ENCODE measurements at places on chromosomes 6 and 20.

- DNase-seq = peak; percentile 91
These were observed 96.0 kb upstream of the CNKSR3 start for GRCh38 chr6:154606457-154606856.

DNA sequence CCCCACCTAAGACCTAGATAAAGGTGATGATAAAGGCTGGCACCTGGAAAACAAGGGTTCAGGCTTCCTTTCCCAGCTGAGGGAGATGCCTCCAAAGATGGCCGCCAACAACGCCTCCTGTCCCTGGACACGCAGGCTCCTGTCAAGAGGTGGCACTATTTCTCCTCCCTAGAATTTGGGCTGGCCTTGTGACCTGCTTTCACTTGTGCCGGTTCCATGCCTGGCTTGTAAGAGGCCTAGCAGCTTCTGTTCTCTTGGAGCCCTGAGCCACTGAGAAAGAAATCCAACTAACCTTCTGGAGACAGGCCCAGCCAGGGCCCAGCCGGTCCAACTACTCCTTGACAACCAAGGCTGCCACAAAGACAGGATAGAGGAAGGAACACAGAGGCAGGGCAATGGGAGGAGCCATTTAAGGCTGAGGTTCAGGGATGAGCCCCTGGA is 60.2 kb upstream of the RALY start:
- DNase-seq = peak; percentile 79

DNA sequence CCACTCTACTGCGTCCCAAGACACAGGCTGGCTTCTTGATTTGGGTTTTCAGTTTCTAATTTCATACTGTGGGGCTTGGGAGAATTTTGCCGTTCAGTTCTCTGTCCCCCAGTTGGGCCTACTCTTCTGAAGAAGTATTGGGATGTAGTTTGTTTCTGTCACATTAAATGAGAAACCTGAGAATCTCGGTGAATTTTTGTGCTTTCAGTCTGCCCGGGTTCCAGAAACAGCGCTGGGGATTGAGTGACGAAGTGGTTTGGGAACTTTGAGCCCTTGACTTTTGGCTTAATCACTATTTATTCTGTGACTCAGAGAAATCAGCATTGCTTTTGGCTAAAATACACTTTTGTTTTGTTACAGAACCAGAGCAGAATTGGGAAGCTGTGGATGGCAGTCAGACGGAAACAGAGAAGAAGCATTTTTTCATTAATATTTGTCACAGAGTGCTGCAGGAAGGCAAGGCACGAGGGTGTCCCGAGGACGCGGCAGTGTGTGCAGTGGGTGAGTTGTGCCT is 74.0 kb downstream of the IGF2R start:
- no peak for DNase-seq

DNA sequence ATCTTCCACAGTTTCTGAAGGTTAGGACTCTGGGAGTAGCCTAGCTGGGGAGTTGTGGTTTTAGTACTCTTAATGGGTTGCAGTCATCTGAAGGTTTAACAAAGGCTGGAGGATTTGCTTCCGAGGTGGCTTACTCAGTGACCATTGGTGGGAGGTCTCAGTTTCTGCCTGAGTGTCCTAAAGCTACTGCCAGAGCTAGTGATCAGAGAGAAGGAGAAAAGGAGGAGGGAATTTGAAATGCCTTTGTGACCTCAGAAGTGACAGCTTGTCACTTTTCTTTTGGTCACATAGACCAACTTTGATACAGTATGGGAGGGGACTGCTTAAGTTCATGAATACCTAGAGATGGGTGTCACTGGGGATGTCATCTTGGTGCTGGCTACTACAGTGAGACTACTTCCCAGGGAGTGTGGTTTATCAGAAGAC is 41.3 kb downstream of the NCOA3 start:
- DNase-seq = no peak

- DNase-seq = no peak
These were observed 9.9 kb upstream of the SCGN start for GRCh38 chr6:25641940-25642666.

- peak; percentile 67 for DNase-seq
These were observed 129.5 kb upstream of the ARG1 start for GRCh38 chr6:131443514-131443913.

DNA sequence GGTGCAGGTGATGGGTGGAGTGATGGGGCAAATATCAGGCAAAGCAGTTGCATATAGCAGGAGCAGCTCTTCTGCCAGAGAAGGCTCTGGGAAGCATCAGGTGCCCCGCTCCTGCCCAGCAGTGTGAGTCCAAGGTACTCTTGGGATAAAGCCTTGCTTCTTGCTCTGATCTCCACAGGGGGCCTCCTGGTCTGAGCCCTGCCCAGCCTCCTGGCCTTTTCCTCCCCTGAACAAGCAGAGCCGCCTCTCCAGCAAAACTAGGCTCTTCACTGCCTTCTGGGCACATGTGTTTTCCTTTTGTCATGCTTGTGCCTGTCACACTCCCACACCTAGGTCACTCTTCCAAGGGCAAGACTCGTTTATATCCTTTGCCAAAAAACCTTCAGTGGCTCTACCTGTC is 34.3 kb downstream of the SIRPA start:
- DNase-seq = no peak

DNA sequence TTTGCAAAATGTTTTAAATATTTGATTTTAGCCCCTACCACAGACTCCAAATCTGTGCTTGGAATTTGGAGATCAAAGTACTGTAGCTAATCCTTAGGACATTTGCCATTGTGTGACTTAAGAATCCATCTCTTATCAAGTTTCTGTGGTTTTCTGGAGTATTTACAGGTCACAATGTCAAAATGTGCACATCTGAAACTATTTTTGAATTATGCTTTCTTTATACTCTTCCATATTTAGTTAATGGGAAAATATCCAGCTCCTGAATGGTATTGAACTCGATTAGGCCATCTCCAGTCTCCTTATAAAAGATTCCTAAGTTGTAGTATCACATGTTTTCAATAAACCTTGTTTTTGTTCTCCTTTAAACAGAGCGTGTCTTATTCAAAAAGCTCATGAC is 162.5 kb downstream of the KHDC1L start:
- DNase-seq = no peak

DNA sequence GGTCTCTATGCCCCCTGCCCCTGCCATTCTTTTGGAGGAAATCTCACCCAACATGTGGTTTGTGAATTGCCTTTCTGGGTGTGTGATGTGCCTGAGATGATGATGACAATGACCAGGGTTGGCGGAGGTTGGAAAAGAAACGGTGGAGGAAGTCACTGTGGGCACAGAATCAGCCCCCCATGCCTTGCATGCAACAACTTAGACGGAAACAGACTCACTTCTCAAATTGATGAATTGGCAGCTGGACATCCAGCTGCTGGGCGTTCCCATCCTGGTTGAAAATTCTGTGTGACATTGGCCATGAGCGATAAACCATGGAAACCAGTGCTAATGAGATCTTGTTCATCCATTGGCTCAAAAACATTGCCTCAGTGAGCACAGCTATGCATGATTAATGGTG is 95.8 kb upstream of the LY86 start:
- DNase-seq = no peak

DNA sequence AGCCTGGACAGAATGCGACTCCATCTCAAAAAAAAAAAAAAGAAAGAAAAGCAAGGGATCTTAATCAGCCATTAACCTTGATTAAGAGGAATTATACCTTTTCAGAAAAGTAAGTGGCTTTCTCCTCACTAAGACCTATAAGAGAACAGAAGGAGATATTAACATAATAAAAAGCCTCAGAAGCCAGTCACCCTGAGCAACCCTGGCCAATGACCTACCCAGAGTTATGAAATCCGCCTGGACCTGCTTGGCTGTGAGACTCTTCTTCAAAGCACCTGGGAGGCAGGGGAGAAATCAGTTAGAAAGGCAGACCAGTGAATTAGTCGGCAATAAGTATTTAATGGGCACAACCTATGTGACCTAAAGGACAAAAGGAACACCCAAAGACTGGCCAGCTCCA is 32.7 kb upstream of the C20orf203 start:
- no peak for DNase-seq

GRCh38 chr20:47306755-47307370 is 49.6 kb downstream of the ZMYND8 start:
- DNase-seq = no peak

- DNase-seq = no peak
These were observed 504 bp downstream of the SNTA1 start for GRCh38 chr20:33443006-33443511.

GRCh38 chr6:15426395-15426794 is 180.5 kb downstream of the JARID2 start:
- DNase-seq = no peak

- DNase-seq = no peak
These were observed 19.6 kb upstream of the FNDC1 start for GRCh38 chr6:159149641-159150040.

GRCh38 chr20:55216525-55217242 is 741.3 kb downstream of the DOK5 start:
- DNase-seq = no peak
